ENCODE measurements at places on chromosomes 11 and 22.

- DNase-seq, result no peak
Measured at GRCh38 chr11:121575250-121575962, 122.6 kb upstream of the SORL1-AS1 start.

DNA sequence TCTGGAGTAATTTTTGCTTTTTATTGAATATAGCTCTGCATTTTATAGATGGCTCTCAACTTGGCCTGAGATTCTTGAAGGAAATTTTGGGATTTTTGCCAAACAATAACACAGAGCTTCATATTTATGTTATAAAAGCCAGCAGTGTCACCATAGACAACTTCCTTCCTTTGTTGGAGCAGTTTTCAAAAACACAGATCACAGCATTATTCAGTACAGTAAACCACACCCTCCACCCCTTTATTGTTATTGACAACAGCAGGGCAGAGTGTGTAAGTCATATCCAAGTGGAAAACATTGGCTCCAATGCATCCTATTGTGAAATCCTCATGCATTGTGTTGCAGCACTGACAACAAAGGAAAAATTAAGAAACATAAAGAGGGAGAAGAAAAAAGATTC lies 62.6 kb upstream of the PRSS23 start:
- no peak for DNase-seq

GRCh38 chr11:114036147-114036811 lies 23.2 kb upstream of the ZBTB16 start:
- no peak for DNase-seq

GRCh38 chr11:2376751-2377451 lies at the start of gene CD81:
Gene CD81 (plus strand): TSS chr11:2377310. CDS start chr11:2377550, 240 bp downstream.
- DNase-seq, result peak; percentile 89

- no peak for DNase-seq
Measured at GRCh38 chr11:10927538-10927937, 69.7 kb upstream of the ZBED5 start.

DNA sequence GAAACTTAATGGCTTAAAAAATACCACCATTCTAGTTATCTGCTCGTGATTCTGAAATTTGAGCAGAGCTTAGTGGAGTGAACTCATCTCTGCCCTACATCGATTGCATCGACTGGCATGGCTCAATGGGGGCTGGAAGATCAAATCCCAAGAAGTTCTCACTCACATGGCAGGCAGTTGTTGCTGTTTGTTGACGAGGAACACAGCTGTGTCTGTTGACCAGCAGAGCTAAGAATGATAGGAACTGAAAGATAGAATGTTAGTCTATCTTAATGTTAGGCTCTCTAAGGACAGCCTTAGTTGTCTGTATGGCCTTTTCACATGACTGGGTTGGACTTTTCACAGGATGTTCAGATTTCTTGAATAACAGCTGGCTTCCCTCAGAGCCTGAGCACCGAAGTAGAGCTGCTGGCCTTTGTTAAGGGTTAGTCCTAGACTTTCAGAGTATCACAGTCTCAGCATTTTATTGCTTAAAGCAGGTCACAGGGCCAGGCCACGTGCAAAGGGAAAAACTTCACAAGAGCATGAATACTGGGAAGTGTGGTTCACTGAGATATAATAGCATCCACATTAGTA lies 31.6 kb upstream of the IZUMO1R start:
- DNase-seq, result no peak

DNA sequence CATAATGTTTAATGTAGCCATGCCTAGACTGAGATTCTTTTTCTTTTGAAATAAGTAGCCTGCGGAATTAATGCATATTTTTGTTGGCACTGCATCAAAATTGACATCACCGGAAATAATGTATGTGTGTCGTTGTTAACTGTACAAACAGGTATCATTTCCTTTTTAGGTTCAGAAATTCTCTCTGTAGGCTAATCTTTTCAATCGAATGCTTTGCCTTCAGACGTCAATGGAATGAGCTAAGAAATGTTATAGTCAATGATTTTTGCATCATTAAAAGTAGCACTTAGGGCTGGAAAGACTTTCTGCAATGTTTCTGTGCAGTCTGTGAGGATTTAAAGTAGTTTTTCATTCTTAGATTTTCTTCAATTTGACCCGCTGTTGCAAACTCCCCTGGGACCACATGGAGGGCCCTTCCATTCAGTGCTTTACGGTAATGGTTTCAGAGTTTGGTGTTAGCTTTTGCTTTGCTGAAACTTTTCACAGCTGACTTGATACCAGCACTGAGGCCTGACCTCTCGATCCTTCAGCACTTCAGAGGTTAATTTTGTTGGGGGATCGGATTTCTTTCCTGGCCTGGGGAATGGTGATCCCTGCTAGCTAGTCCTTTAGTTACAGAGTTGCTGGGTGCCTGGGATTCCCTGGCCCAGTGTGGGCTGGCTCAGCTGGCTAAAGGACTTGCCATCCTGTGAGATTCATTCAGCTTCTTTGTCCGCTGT lies 137.8 kb downstream of the DBX1 start:
- no peak for DNase-seq

GRCh38 chr11:106021181-106021966 lies 666 bp downstream of the MSANTD4 start:
- no peak for DNase-seq

DNA sequence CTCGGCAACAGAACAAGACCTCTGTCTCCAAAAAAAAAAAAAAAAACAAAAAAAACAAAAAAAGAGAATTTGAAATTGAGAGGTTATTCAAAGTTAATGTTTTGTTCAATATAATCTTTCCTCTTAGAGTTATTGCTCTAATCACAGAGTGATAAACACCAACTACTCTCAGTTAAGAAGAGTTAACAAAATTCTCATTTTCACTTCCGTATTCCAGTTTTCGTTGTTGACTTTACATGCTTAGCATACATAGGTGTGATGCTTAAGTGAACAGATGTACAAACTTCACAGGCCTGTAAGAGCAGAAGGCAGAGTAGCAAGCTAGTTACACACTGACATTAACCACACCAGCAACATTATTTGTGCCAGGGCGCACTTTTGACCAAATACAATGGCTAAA lies 12.3 kb downstream of the EIF4ENIF1 start:
- DNase-seq, result peak; percentile 53

GRCh38 chr22:49856343-49856742 lies 2.7 kb downstream of the ZBED4 start:
- no peak for DNase-seq

- DNase-seq, result no peak
Measured at GRCh38 chr22:40504285-40505249, 132.0 kb downstream of the MRTFA start.

GRCh38 chr22:36946421-36947158 lies 33.2 kb downstream of the CSF2RB start:
- no peak for DNase-seq

DNA sequence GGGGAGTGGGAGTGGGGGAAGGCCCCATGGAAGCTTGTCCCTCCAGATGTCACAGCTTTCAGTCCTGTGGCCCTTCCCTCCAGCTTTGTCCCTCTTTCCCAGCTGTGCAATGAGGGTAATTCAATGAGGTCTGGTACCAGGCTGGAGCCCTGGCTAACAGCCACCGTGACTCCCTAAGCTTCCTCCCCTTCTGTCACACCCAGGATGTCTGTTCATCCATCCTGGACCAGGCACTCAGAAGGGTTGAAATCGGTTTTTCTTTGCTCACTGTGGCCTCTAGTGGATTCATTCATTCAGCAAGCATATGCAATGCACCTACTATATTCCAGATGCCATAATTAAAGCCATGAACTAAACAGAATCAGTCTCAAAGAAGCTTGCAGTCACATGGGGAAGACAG lies 38.7 kb downstream of the SYT13 start:
- no peak for DNase-seq

- peak; percentile 63 for DNase-seq
Measured at GRCh38 chr22:36358533-36359469, 29.0 kb downstream of the MYH9 start.

GRCh38 chr22:22666307-22667091 lies 22.1 kb downstream of the GGTLC2 start:
- DNase-seq, result peak; percentile 33

GRCh38 chr11:12260731-12261521 lies 116.4 kb upstream of the PARVA start:
- no peak for DNase-seq

DNA sequence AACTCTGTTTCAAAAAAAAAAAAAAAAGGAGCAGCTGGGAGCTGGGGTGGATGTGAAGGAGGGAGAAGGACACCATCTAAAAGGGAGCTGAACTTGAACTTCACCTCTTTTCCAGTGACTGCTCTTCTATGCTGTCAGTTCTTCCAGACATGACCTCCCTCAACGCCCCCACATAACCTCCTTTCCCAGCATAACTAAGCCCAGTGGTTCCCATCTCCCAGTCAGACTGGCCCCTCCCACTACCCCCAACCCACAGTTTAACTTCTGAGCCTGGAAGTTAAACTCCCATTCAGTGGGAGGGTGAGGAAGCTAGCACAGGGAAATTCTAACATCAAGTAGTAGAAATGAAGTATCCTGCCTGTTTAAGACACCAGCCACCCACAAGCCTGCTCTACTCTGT lies 1.8 kb downstream of the ARHGAP1 start:
- DNase-seq, result no peak

DNA sequence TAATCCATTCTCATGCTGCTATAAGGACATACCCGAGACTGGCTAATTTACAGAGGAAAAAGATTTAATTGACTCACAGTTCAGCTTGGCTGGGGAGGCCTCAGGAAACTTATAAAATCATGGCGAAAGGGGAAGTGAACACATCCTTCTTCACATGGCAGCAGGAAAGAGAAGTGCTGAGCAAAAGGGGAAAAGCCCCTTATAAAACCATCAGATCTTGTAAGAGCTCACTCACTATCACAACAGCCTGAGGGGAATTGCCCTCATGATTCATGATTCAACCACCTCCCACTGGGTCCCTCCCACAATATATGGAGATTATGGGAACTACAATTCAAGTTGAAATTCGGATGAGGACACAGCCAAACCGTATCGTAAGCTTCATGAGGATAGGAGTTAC lies 3.8 kb upstream of the CYB5R2 start:
- DNase-seq, result no peak

DNA sequence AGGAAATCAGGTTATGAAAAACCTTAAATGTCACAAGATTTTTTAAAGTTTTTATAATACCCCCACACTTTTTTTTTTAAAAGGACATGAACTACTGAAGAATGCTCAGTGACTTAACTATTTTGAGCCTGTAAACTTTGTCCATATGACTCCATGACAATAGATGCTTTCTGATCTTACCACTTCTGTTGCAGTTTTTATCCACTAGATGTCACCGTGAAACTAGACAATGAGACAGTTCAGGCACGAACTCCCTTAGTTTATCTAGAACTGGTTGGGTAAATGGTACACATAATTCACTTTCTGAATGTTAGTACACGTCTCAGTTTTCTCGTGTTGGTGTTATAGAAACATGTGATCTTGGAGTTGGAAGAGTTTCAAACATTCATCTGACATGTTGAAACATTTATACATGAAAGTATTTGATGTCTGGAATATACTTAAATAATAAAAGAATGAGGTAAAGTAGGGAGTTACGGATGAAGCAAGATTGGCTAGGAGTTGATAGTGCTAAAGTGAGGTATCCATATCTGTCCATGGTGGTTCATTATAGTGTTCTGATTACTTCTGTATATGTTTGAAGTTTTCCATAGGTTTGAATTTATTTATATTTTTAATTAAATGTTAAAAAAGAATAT lies 8.1 kb downstream of the CCDC15 start:
- peak; percentile 55 for DNase-seq

DNA sequence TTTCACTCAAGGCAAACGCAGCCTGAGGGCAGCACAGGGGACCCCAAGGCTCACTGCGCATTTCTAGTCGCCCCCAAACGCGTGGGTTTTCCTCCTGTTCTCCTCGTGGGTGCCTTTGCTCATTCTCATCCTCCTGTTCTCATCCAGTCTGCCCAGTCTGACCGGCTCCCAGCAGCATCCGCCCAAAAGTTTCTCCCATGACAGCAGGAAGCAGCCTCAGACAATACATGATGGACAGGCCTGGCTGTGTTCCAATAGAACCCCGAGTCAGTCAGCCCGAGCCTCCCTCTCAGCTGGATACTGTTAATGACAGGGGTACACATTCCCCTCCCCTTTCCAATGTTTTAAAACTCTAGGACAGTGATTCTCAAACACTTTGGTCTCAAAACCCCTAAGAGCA lies 22.5 kb upstream of the KRTAP5-7 start:
- DNase-seq, result no peak

DNA sequence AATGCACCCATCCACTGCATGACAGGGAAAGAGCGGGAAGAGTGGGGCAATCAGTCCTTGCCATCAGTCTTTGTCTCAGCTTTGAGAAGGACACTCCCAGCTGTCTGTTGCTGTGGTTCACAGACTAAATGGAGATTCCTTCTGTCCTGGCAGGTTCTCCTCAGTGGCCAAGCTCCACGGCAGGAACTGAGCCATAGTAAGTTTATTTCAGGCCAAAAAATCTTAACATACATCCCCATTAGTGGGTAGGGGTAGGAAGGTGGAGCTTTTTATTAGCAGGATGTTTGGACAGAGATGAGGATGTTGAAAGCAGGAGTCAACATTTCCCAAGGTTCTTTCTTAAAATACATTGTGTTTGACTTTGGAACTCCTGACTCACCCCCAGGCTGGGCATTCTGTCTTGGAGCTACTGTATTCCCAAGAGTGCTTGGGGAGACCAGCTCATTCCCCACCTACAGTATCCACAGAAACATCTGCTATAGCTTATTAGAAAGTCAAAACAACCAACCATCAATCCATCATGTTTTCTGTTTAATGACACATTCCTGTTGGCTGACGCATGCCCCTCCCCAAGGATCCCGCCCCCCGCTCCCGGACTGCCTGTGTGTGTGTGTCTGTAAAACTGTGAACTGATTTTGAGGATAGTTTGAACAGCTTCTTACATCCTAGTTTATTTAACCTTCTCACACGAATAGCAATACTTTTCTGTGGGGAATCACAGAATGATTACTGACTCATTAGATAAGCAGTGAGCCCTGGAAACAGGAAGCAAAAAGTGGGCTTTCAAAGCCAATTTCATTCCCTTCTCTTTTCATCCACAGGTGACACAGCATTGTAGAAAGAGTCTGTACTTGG lies 109.5 kb downstream of the CCDC81 start:
- no peak for DNase-seq

DNA sequence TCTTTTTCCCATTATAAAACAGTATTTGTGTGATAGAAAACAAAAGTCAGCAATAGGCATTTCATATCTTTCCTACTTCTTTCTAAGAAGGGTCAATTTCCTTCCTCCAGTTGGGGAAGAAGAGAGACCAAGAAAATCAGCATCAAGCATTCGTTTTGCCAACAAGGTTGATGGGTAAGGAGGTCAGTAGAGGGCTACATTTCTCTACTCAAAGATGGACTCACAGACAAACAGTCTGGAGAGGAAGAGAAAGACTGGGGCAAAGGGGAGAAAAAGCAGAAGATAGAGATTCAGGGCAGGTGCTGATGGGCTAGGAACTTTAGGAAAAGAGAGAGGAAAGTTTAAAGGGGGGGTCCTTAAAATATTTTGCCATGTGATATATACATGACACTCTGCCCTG lies 8.6 kb upstream of the MTNR1B start:
- no peak for DNase-seq

Measured in germinal center (tissue), 1 donor.